Lung microvascular endothelial cell (primary cell): ENCODE measurements at places on chromosomes 3 and 15. TPM values are rescaled to one million over a fixed set of nuclear protein-coding genes. Genes with fewer than 3 reads are reported as not detected.

Gene MYO1E
- total RNA-seq = 12.1 and 19.2 TPM in 2 replicates

Gene CCR4
- not detected in 2 replicates for total RNA-seq

Gene MBD4
- total RNA-seq = 16.3 and 28.8 TPM in 2 replicates

Gene TUSC7
- not detected in 2 replicates for total RNA-seq

Gene SPATA16
- not detected in 2 replicates for total RNA-seq

Gene CCR9
- total RNA-seq = not detected in 2 replicates

Gene DAG1
- 23.1 and 26.2 TPM in 2 replicates for total RNA-seq

Gene CRYGS
- 0.87 and 1.2 TPM in 2 replicates for total RNA-seq

Gene GRM2
- under 0.01 TPM in 2 replicates for total RNA-seq

Gene SCG5
- total RNA-seq = 0.20 and 0.44 TPM in 2 replicates

Gene RTP3
- total RNA-seq = not detected in 2 replicates

Gene PCBP4
- 15.0 and 19.2 TPM in 2 replicates for total RNA-seq

Gene GOLGA6D
- not detected in 2 replicates for total RNA-seq

Gene CLDN16
- not detected in 2 replicates for total RNA-seq

Gene CCR2
- not detected in 2 replicates for total RNA-seq

Gene TM4SF4
- 0.22 TPM in 1 of 2 replicates, not detected in the other for total RNA-seq

Gene ELL3
- total RNA-seq = 1.5 and 1.8 TPM in 2 replicates

Gene CXCR6
- not detected in 2 replicates for total RNA-seq

Gene SERINC4
- total RNA-seq = not detected in 2 replicates

Gene CELSR3
- 0.20 and 0.22 TPM in 2 replicates for total RNA-seq

Gene PLCB2
- total RNA-seq = under 0.01 and 0.44 TPM in 2 replicates

Gene P2RY13
- not detected in 2 replicates for total RNA-seq

Gene IFT57
- 20.6 and 21.4 TPM in 2 replicates for total RNA-seq

Gene STAG1
- total RNA-seq = 19.6 and 25.4 TPM in 2 replicates

Gene ROPN1B
- total RNA-seq = not detected in 2 replicates

Gene PXYLP1
- 0.40 and 0.44 TPM in 2 replicates for total RNA-seq

Gene PRSS50
- not detected in 2 replicates for total RNA-seq

Gene ALPK3
- 22.7 and 45.2 TPM in 2 replicates for total RNA-seq

Gene ISLR
- not detected in 2 replicates for total RNA-seq

Gene FSIP1
- total RNA-seq = 0.40 and 0.44 TPM in 2 replicates
